Germinal center (tissue), 1 donor: ENCODE measurements at places on chromosomes 4 and X.

- DNase-seq: no peak
These were observed 241.0 kb downstream of the RAB28 start for GRCh38 chr4:13243152-13243551.

DNA sequence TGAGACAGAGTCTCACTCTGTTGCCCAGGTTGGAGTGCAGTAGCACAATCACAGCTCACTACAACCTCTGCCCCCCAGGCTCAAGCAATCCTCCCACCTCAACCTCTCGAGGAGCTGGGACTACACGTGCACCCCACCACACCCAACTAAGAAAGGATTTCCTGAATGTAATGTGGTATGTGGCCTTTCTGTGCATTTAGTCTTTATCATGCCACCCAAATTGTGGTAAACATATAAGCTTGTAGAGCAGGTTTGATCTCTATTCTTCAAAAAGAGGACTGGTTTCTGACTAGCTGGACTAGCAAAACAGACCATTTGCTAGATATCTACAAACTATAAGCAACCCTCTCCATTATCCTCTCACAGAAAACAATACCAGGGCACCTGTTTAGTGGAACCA is 33.6 kb downstream of the ELOVL6 start:
- DNase-seq: no peak

DNA sequence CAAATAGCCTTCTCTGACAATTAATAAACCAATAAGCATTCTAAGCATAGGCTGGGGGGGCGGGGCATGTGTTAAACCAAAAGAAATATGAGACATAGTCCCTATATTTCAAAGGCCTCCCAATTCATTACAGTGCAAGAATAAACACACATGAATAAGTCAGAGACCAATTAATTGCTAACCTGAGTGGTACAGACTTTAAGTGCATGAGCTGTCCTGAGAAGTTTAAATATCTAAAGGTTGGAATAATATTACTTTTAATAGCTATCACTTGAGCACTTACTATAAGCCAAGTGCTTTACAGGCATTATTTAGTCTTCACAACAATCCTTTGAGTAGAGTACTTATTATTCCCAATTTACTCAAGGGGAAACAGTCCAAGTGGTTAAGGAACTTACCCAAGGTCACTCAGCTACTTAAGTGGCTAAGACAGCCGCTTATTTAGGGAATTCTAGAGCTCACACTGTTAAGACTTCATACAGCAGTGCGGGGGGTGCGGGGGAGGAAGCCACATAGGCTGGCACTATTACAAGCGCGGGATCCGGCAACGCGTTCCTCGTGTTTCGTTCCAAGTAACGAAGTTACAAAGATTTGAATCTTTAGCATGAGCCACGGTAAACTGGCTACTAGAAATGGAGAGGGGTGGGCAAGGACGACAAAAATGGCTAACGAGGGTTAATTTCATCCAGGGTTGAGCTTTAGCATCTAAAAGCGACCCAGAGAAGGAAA is 1.4 kb downstream of the THOC2 start:
- peak; percentile 16 for DNase-seq

GRCh38 chr4:99301376-99302164 is 10.8 kb upstream of the ADH1A start:
- DNase-seq: no peak

DNA sequence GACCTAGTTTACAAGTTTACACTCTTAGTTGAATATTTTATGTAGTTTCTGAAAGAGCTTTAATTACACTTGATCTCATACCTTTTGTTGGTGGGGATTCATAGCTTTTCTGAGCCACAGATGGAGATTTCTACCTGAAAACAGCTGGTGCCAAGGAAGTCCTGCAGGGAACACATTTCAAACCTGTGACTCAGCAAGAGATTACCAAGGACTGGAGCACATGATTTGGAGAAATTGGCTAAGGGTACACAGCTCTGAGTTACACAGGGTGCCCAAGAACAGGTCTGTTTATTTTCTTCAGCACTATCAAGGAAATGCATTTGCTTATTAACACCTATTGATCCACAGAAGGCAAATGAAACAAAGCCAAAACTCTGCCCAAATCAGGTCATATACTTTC is 691.5 kb downstream of the KCTD8 start:
- no peak for DNase-seq
